ENCODE measurements at places on chromosomes 3 and 15. TPM values are rescaled to one million over a fixed set of nuclear protein-coding genes. Genes with fewer than 3 reads are reported as not detected.

Gene CXCR6
- not detected for total RNA-seq

Gene DUOXA2
- not detected for total RNA-seq

Gene GASK1A
- not detected for total RNA-seq

Gene PPM1M
- total RNA-seq: 10.4 TPM

Gene CCDC51
- 10.8 TPM for total RNA-seq
